Substantia nigra (tissue), 51 donors: ENCODE measurements at places on chromosomes 16 and 17.

DNA sequence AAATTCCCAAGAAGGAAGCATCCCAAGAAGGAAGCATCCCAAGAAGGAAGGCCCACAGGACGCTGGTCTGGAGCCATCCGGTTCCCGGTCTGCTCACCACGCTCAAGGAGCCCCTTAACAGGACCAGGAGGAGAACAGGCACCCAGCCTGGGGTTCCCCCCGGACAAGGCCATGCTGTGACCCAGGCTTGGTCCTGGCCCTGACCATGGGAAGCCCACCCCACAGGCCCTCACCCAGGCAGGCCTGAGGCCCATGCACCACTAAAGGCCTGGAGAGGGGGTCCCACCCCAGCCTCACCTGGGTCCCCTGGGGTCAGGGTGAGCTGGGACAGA, 340 bp upstream of the ENPP7 start:
- no peak for DNase-seq

DNA sequence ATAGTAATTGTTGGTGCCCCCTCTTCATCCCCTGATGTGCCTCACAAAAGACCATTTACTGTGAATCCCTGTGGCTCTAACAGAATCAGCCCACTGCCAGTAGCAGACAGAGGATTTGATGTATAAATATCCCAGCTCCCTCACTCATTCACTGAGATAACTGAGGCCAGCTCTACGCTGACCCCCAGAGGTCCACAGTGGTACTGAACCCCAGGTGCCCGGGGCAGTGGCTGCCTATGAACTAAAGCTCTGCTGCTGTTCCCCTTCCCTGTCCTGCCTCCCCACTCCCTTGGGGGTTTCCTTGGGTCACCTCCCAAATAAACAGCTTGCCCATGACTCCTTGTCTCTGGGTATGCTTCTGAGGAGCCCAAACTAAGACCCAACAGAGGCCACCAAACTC, 295.8 kb downstream of the FOXL1 start:
- DNase-seq, result no peak

GRCh38 chr16:31519759-31520431, 7.8 kb upstream of the AHSP start:
- no peak for DNase-seq

DNA sequence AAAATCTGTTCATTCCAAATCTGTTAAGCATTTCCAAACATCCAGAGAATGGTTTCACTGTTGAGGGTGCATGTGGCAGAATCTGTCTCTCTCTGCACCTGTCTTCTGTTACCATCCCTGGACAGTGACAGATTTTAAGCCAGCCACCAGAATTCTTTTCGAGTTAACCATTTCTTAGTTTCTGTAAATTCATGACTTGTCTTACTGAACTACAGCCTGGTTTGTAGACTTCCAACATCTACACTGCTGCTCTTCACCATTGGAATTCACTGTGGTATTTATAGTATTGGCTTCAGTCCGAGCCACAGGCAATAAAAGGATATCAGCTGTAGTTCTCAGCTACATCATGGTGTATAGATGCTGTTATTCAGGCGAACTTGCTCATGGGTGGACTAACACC, 47.6 kb downstream of the GOSR1 start:
- DNase-seq, result no peak

DNA sequence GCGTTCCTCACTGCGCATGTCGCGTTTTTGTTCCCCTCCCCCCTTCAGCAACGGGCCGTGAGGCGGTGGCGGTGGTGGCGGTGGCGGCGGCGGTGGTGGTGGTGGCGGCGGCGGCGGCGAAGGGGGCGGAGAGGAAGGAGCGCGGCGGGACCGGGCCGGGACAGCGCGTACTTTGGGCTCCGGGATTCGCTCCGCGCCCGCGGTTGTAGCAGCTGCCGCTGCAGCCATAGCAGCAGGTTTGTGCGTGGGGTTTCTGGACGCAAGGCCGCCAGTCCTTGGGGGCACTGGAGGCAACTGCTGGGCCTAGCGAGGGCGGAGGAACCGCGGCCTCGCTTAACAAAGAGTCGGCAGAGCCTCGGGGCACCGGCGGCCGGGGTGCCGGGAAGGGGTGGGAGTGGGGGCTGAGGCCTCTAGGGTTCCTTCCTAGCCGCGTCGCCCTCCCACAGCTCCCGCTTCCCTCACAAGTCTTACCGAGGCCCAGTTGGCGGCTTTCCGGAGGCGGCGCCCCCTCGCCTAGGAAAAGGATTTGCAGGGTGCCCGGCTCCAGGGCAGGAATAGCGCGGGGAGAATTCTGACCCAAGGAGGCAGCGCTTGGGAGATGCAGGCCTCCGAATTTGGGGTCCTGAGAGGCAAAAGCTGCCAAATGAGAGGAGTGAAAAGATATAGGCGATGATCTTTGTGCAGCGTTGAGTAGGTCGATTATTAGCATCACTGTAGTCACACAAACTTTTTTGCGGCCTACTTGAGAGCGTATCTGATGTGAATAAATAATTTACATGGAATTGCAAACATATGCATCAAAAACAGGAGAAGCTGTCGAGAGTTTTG, at the start of gene DDX42:
DDX42 (plus strand) TSS at position 30 of the 828 bp plus-strand sequence. CDS start 12,880 bp downstream, outside the sequence.
- no peak for DNase-seq

- no peak for DNase-seq
Measured at GRCh38 chr17:70365091-70365583, 195.8 kb downstream of the KCNJ2 start.

GRCh38 chr17:79306424-79307318, 232.0 kb downstream of the ENGASE start:
- DNase-seq, result no peak
